GM13977 (cell line): ENCODE measurements at places on chromosomes 3 and 15.

GRCh38 chr15:25401501-25401900 is 37.3 kb downstream of the UBE3A start:
- DNase-seq, result no peak

- DNase-seq, result no peak
Observed at GRCh38 chr3:29065211-29065785, 215.6 kb upstream of the RBMS3 start.

DNA sequence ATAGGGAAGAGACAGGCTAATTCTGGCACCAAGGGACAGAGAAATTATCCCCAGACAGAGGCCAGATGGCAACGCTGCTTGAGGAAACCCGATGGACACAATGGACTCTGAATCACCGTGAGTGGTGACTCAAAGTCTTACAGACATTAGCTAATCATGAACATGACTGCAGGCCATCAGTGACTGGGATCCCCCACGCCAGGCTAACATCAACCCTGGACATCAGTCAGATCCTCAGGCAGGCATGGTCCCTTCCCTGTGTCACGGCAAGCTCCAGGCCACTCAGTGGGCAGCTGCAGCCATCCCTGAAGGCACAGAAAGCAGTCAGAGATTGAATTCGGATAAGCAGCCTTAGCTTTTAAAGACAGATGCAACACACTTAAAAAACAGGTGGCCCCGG is 23.8 kb upstream of the OXTR start:
- DNase-seq, result no peak

GRCh38 chr3:27596334-27596841 is 112.2 kb upstream of the SLC4A7 start:
- peak; percentile 41 for DNase-seq

DNA sequence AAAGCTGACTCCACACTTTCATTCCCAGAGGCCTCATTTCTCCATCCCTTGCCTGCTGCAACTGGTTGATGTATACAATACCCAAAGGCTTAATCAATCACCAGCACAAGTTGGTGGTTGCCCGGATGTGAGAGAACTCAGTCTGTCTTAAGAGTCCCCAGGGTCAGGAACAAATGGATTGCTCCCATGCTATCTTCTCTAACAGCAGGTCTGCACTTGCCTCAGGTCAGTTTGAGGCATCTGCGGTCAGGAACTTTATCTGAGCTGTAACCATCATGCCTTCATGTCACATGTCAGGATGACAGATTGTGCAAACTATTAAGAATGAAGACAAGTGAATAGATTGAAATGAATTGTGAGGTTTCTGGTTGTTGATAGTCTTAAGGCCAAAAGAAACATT is 56.1 kb downstream of the BFSP2 start:
- DNase-seq, result no peak

- DNase-seq, result no peak
Observed at GRCh38 chr3:45507820-45508317, 86.7 kb upstream of the LIMD1 start.

DNA sequence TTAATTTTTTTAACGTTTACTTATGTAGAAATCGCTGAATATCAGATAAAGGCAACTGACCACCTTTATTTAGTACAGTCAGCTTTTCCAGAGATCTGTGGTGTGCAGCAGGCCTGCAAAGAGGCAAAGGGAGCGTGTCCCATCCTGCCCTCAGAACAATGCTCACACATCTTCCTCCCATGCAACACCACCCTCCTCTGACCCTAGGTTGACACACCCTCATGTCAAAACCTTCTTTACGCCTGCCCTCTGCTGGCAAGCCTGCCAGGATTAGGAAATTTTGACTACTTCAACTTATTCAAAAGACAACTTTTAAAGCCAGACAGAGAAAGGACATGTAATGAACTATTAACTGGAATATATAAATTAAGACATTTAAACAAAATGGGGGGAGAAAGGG is 513.7 kb downstream of the FOXP1 start:
- peak; percentile 36 for DNase-seq

GRCh38 chr3:31002730-31003129 is 108.3 kb upstream of the GADL1 start:
- no peak for DNase-seq

DNA sequence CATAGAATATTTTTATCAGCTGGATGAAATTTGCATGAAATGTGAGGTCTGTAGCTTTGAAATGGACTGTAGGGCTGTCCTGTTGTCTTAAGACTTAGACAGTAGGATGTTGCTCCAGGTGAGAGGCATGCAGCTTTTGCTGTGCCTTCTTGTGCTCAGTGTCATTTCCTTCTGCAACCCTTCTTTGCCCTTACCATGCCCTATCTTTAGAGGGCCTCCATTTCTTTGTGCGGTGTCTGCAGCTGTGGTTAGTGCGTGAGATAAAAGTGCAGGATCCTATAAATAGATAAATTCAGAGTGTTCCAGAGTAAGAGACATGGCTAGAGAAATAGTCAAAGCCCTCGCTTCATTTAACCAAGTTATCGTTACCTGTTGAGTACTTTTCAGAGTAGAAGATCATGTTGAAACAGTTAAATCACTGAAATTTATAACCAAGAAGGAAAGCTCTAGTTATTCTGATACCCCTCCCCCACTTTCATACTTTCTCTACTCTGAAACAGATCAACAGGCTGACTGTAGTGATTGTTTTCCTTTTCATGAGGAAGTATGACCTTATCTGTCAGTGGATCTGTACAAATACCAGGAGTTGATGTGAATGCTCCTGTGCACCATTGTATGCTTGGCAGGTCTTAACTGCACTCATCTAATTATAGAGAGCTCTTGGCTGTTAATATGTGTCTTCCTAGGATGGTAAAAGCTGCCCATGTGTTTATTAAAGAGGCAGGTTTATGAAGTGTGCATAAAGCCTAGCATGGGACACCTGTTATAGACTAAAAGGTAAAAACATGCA is 18.2 kb downstream of the EIF3J start:
- DNase-seq, result no peak

- DNase-seq, result peak; percentile 59
Observed at GRCh38 chr15:65818927-65819562, 27.0 kb upstream of the DENND4A start.

DNA sequence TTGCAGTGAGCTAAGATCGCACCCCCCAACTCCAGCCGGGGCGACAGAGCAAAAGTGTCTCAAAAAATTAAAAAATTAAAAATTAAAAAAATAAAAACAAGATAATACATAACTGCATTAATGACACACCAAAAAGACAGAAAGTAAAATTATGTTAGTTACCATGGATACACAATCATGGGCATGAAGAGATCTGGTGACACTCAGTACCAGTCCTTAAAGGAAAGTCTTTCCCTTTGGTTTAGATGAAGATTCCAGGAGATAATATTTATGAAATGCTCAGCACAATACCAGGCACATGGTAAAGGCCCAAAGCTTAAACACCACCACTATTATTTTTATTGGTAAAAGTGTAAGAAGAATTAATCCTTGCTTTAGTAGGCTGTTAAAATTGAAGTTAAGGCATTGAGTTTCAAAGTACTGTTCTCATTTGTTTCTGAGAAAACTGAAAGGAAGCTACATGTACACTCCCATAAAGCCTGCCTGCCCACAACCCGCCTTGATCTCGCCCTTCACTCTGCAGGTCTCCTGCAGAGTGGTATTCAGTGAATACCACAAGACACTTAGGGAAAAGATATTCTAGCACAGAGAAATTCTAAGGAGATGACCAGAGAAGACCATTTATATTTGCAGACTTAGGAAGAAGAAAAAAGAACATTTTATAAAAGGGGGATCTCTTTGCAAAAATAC is 52.3 kb downstream of the SUCLG2 start:
- DNase-seq, result no peak

DNA sequence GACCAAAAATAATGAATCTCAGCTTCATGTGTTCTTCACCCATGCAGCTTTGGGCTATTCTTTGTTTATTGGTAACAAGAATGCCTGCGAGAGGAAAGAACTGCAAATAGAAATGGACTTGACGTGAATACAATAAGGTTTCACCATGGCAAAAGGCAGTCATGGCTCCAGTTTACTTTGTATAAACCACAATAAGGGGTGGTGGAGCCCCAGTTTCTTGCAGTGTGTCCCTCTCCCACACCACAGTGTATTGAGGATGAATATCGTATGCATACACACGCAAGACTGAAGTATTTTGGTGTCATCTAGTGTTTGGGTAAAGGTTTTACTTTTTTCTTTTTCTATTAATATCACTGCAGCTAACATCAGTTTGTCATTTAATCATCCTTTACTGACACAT is 159.7 kb upstream of the CNTN4 start:
- no peak for DNase-seq

GRCh38 chr3:65787340-65787739 is 251.4 kb downstream of the MAGI1 start:
- DNase-seq, result no peak

DNA sequence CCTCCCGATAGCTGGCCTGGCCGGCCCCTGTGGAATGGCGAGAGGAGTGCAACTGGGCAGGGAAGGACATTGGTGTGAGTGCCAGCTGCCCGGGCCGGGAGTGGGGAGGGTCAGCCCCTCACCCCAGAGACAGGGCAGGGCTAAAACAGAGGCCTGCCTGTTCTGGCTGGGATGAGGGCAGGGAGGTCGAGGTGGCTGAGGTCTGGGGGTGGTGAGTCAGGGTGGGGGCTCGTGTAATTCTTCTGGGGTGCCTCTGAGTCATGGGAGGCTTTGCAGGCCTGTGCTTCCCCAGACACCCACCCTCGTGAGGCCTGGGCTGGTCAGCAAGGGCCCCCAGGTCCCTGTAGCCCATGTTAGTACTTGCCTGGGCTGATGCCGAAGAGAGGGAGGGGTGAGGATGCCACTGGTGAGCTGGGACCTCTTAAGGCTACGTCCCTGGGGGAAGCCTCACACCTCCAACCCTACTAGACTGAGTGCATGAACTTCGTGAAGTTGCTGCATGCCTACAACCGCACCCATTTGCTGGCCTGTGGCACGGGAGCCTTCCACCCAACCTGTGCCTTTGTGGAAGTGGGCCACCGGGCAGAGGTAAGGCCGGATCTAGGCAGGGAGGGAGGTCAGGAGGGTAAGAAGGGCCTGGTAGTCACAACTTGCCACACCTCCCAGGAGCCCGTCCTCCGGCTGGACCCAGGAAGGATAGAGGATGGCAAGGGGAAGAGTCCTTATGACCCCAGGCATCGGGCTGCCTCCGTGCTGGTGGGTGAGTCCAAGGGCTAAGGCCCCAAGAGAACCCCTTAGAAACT is 1.7 kb downstream of the SEMA3B start:
- DNase-seq, result no peak

- no peak for DNase-seq
Observed at GRCh38 chr3:193783166-193783896, 190.3 kb downstream of the OPA1 start.

DNA sequence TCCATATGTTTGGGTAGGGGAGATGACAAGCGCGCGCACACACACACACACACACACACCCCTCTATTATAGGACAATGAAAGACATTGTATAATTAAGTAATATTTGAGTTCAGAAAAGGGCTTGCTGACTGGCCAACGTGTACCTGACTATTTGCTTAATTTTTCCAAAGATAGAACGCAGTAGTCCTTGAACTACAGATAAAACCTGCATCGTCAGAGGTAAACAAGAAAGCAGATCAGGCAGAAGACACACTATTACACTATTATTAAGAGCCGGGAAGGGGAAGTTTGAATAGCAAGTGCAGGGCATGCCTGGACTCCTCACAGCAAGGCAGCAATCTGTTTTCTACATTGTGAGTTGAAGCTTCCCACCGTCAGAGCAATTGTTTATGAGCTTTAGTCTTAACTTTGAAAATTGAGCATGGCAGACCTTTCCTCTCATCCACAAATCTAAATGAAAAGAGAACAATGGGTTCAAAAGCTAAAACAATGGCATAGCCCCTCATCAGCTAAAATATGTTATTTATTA is 427.7 kb downstream of the GABRG3 start:
- DNase-seq, result no peak

GRCh38 chr3:120608506-120608905 is 12.4 kb downstream of the NDUFB4 start:
- no peak for DNase-seq

DNA sequence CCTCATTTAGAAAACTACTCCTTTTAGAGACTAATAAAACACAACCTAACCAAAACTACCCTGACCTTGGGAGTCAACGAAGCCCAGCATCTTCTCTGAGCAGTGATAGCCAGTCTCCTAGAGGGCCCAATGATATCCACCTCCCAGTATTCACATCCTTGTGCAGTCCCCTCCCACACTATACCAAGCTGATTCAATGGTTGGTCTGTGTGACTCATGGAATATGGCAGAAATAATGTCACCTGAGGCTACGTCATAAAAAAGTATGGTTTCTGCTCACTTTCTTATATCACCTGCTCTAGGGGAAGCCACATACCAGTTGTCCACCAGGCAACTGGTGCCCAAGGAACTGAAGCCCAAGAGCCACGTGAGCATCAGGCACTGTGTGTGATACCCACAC is 21.4 kb upstream of the USF3 start:
- DNase-seq, result no peak

GRCh38 chr3:196280689-196281440 is 6.7 kb downstream of the PCYT1A start:
- DNase-seq, result peak; percentile 46

- DNase-seq, result no peak
Observed at GRCh38 chr3:108661699-108662098, 72.2 kb downstream of the DZIP3 start.

DNA sequence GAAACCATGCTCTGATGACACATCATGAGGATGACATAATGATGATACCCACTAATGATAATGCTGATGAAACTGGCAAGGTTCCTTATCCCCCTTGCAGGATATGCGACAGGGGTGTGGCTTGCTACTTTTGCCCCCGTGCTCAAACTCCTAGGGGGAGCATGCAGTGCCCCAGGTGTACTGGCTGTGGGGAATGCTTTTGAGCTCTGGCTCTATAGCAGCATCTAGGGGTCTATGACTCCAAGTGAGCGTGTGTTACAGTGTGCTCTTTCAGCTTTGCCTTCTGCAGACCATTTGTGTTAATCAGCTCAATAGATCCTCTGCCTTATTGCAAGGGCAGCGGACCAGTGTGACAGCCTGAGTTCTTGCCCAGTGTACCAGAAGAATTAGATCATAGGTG is 1239.5 kb downstream of the SI start:
- DNase-seq, result no peak

GRCh38 chr3:134104031-134104430 is 74.3 kb upstream of the SLCO2A1 start:
- no peak for DNase-seq

DNA sequence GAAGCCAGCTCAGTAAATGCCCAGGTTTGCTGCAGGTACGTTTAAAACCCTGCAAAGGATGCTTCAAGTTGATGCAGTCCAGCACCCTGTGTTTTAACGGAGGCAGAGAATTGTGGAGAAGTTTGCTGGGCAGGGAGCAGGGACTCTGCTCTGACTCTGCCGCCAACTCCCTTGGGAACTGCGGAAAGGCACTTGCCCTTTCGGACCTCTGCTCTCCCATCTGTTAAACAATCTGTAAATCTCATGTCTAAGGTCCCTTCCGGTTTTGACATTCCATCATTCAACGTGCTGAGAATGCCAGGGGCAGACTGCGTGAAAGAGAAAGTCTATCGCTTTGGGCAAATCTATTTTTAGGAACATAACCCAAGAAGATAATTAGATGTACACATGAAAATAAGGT is 184.5 kb downstream of the OPA1 start:
- no peak for DNase-seq

GRCh38 chr15:60372756-60373155 is 25.0 kb downstream of the ANXA2 start:
- no peak for DNase-seq
